ENCODE measurements at places on chromosomes 1 and 21.

DNA sequence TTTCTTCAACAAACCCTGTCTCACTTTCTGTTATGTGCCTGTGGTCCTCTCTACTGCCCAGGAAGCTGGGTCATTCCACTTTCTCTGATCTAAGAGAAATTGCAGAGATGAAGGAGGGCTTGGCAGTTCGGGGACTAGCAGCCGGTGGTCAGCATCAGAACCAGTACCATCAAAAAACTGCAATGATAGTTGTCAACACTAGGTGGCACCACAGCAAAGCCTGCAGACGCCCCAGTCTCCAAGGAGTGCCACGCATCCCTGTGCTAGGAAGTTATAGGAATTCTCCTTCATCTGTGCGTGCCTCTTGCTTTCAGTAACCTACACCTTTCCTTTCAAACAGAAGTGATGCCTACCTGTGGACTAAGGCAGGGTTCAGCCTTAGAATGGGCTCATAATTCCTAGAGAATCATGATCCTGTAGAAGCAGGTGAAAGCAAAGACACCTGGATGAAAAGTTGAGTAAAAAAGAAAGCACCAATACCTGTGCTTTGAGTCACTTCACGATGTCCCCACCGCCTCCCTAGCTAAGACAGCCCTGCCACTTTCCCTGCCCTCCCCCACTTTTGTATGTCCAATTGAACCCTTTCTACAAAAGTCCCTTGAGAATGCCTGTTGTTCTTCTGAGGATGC, 129.2 kb downstream of the ADAMTS1 start:
- DNase-seq, result peak; percentile 18

- no peak for DNase-seq
Measured at GRCh38 chr1:200625381-200625824, 4.9 kb upstream of the KIF14 start.

- no peak for DNase-seq
Measured at GRCh38 chr1:181180407-181181031, 92.0 kb downstream of the IER5 start.

DNA sequence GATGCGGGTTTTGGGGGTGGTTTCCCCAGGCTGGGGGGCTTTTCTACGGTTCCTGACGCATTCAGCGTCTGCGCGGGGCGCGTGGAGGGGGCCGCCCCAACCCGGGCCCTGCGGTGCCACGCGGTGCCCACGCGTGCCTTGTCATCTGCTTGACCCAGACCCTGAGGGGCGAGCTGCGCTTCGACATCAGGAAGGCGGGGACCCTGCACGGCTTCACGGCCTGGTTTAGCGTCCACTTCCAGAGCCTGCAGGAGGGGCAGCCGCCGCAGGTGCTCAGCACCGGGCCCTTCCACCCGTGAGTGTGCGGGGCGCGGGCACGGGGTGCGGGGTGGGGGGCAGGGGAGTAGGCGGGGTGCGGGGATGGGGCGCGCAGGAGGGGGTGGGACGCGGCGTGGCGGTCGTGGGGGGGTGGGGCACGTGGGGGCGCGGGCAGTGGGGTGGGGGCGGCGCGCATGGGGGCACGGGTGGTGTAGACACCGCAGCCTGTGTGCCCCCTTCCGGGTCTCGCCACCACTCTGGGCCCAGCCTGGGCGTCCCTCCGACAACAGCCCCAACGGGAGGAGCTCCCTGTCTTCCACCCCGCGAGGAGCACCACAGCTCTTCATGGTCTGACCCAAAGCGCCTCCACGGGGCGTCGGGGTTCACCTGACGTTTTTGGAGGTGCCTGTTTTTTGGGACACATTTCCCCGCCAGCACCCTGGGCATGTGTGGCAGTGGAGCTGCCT, 26.3 kb downstream of the PRMT2 start:
- no peak for DNase-seq

- DNase-seq, result no peak
Measured at GRCh38 chr1:212225871-212226302, 59.3 kb upstream of the PPP2R5A start.

GRCh38 chr1:11384170-11384554, 94.8 kb upstream of the DISP3 start:
- DNase-seq, result no peak

DNA sequence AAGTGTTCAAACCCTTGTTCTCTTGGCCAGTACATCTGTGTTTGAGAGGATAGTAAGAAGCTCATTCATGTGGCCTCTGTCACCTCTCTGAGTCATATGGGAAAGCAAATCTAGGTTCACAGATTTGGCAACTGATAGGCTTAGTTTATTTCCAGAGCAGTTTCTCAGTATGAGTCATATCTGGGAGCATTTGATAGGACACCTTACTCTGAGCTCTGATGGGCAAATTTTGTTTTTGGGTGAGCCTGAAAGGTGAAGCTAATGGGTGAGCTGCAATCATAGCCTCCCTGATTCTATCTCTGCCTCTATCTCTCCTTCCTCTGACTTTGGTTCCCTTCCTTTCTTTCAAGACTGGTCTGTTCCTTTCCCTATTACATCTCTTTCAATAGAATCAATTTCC, 134.4 kb downstream of the S1PR1 start:
- DNase-seq, result peak; percentile 14

DNA sequence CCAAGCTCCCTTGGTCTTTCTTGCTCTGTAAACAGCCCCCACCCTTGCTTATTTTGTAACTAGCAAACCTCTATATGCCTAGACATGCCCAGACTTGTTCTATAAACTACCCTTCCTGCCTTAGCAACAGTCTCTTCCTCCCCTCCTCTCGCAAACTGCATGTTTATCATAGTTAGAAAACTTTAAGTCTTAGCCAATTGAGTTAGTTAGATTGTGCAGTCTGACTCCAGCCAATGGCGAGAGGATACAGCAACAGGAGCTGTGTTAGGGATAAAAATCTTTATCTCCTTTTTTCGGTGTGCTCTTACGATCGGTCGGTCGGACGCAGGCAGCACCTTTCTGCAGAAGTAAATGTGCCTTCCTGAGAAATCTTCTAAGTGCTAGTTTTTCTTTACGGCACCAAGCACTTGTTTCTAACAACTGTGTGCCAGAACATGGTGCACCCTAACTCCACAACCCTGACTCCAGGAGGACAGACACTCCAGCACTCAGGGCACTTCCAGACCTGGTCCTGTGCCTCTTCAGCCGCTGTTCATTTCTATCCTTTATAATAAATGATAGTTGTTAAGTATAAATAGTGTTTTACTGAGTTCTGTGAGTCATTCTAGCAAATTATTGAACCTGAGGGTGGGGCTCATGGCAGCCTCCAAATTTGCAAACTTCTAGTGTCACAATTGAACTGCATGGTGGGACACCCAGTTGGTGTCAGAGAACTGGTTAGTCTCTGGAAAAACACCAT, 25.7 kb upstream of the GNG4 start:
- DNase-seq, result peak; percentile 62

- no peak for DNase-seq
Measured at GRCh38 chr1:27233667-27234048, 774 bp upstream of the WDTC1 start.

- peak; percentile 59 for DNase-seq
Measured at GRCh38 chr1:174743654-174744561, 255.8 kb upstream of the CACYBP start.
